ENCODE measurements at places on chromosomes 4 and X.
A peak's percentile ranks its signal among the peaks of the same experiment; 100 is the strongest.

DNA sequence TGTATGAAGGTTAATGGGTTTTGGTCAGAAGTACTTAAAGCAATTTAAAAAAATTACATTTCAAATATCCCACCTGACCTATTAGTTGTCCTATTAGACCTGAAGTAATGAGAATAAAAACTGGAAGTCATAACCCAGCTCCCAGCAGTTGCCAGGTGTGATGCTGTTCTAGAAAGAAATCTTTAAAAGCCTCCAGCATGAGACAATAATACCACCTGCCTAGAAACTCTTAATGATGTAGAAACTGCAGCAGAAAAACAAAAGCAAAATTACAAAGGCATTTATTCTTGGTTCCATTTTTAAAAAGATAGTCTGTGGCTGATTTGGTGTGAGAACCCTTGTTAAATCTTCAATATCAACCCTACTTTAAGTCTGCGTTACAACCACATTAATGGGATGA is 1137.7 kb upstream of the TENM3 start:
- DNase-seq: no peak

DNA sequence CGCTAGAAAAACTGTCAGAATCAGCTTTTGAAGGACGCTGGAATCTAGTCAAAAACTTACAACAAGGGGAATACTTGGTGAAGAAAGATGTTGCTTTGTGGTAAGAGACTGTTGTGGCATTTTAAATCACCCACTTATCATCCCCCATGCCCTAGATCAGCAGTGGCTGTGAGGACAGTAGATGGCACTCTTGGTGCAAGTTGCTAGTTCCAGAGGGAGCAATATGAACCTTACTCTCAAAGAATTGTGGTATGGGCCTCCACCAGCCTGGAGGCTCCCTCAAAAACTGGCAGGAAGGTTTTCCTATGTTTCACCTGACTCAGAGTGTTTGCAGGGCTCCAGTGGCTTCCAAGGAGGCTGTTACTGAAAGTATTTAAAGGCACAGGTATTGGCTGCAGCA is 37.7 kb upstream of the SLC16A2 start:
- no peak for DNase-seq

- no peak for DNase-seq
Measured at GRCh38 chr4:52103319-52103718, 52.2 kb downstream of the SPATA18 start.

DNA sequence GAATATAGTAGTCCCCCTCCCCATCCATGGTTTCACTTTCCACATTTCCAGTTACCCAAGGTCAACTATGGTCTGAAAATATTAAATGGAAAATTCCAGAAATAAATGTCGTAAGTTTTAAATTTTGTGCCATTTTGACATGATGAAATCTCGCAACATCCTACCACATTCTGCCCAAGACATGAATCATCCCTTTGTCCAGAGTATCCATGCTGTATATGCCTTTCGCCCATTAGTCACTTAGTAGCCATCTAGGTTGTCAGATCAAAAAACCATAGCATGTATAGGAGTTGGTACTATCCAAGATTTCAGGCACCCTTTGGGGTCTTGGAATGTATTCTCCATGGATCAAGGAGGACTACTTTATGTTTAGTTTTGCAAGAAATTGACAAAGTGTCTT is 8.3 kb downstream of the PRRG1 start:
- no peak for DNase-seq

DNA sequence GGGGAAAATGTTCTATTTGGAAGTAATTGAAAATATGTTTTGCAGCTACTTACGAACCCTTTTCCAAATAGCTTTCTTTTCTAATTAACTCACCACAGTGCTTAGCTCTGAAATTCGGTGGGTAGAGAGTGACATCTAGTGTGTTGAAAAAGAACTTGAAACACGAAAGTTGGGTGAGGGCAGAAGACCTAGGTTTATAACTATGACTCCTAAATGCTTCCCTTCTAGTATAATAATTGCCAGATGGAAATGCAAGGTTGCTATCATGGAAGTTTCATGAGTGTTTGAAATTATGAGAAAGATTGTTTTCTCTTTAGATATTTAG is 77.3 kb upstream of the NOCT start:
- no peak for DNase-seq

DNA sequence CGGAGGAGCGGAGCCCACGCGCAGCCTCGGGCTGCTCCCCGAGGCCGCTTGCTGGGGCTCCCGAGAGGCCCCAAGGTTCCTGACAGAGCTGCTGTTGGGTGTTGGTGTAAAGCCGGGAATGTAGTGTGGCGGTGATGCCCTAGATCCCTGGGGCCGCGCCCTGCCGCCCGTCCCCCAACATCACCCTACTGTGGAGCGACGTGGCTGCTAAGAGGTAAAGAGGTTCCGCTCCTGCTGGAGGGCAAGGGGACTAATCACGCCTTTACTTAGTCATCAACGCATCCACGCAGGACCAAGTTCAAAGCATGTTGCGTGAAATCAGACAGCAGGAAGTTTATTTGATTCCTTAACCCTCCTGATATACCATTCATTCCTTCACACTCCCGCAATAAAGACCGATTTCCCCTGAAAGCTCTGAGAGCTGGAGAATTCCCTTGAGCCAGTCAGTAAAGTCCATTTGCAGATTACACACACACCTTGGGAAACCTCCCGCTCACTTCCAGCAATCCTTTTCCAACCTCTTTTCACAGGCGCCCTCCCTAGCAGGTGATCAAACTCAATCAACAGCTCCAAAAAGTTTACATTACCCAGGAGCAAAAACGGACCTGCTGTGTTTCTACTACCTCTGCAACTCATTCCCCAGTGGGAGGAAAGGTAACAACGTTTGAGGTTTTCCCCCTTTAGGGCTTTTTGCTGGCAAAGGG is 579 bp upstream of the GABRA2 start:
- DNase-seq: no peak

DNA sequence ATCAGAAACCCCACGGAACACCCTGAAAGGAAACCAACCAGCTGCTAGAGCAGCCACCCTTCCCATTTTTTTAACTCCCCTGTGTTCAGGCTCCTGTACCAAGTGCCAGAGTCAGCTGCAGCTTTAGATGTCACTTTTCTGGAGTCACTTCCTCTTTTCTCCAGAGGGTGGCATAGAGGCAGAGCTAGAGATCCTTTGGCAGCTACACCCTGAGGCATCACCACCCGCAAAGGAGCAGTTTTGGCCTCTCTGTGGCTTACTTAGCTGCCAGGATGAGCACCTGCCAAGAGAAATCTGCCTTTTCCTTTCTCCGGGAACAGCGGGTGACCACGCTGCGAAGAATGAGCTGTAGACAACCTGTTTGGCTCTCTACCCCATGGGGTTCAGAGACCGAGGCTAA is 58.0 kb upstream of the CHRDL1 start:
- DNase-seq: no peak

- DNase-seq: no peak
Measured at GRCh38 chr4:569958-570667, 6.0 kb downstream of the TMEM271 start.

DNA sequence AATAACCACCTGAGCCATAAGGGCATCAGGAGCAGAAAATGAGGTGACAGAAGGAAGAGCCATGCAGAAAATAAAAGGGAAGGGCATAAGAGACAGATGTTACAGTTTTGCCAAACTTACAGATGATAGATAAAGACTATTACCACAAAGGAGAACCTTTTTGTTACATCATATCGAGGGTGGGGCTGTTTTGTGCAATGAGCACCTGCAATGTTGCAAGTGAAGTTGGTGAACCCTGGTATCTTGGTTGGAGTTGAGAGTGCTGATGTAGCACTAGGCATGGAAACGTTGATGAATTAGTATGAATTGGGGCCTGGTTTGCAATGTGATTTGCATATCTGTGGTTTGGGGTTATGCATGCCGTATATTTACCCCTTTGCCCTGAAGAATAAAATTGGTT is 119.8 kb upstream of the TEX13D start:
- peak; percentile 18 for DNase-seq

- DNase-seq: no peak
Measured at GRCh38 chrX:57906790-57907189, 3.5 kb downstream of the ZXDA start.

DNA sequence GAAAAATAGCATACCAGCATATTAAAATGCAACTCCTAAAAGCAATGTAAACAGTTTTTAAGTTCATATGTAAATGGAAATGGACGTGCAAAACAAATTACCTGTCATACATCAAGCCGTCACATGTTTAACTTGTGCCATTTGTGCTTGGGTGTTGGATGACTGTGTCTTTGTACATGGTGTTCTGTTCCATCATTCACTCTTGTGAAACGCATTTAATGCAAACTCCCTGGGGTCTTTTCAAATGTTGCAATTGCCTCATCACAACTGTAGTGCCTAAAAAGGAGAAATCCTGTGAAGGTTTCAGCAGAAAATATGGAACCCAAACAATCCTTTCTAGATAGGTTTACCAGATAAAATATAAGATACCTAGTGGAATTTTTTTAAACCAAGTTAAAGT is 52.4 kb downstream of the PHOX2B start:
- no peak for DNase-seq

GRCh38 chr4:145808021-145808650 is 128.2 kb downstream of the C4orf51 start:
- DNase-seq: no peak

DNA sequence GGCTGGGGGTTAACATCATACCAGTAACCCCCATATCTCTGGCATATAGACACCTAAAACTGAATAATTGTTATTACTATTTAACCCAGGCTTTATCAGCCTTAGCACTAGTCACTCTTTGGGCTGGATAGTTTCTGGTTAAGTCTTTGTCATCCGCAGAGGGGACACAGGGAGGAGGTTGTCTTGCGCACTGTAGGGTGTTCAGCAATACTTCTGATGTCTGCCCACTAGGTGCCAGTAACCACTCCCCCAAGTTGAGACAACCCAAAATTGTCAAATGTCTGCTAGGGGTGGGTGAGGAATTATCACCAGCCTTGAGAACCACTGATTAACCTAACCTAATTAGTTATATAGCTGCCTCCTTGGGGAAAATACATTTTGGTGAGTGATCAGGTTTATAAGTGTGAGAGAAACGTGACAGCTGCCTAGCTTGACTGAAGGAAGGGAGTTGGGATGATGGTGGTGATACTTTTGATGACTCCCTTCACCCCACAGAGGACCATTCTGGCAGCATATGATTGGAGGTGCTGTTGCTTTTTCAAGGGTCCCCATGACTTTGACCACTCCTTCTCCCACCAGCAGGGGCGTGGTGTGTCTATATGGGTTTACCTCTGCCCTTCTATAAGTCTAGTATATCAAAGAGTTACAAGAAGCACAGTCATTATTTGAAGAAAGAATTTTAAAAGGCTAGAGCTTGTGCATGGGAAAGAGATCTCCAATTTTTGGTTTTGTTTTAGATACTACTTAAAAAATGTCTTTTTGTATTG is 140.9 kb downstream of the STIM2 start:
- no peak for DNase-seq

DNA sequence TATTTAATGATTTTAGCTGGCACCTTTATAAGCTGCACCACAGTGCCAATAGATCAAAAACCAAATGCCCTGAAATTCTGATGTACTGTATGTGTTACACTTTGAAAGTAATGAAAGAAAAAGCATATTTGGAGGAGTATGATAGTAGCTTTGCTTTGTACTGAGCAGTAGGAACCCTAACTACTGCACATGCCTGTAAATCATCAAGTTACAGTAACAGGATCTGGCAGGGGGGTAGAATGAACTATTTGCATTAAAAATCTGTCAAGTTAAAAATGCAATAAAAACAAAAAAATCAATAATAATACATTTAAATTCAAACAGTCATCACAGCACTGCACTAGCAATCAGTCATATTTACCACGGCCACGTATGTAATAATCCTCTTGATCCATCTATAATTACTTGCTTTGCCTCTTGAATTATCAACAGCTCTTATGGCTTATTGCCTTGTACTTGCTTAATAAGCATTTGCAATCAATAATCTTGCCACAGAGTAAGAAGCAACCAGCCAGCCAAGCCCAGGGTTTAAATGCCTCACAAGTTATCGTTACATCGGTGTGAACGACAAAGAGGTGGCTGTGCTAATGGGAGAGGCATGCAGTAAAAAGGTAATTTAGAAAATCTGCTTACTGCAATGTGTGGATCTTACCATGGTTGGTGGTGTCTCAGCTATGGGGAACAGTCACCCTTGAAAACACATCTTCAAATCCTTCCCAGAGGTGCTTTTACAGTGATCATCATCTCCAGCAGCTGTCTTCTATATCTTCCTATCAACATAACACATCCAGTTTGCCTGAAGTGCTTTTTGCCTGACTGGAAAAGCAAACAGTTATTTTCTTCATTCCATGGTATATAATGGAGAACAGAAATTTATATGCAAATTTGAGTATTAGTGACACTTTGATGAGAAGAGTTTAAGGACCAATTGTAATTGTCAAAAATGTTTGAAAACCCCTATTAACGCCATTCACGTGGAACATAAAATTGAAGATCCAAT is 1812.1 kb upstream of the ADGRL3 start:
- no peak for DNase-seq

DNA sequence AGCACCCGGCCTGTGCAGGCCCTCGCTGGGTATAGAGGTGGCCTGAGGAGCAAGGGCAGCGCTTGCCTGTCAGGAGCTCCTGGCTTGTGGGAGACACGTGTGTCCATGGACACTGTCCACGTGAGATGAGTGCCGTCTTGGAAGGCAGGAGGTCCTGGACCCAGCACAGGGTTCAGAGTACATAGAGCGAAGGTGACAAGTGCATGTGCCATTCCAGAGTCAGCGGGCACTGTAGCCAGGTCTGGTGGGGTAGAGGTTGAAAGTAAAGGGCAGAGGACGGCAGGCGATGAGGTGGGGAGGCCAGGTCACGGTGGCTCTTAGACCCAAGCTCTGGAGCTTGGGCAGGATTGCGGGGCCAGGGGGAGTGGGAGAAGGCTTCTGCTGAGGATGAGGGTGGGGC is 28.4 kb upstream of the TADA2B start:
- DNase-seq: no peak

GRCh38 chrX:102154218-102154860 is 1.4 kb downstream of the BEX5 start:
- DNase-seq: no peak

DNA sequence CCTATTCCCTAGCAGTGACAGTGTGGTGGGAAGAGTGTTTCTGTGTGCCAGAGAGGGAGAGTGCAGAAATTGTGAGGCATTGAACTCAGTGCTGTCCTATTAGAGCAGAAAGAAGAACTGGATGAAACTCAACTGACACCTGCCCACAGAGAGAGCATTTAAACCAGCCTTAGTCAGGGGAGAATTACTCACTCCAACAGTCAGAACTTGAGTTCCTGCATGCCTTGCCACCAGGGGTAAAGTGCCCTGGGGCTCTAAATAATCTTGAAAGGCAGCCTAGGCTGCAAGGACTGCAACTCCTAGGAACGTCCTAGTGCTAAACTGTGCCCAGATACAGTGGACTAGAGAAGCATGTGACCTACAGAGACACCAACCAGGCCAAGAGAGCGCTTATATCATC is 12.8 kb downstream of the CYSLTR1 start:
- DNase-seq: no peak

- DNase-seq: no peak
Measured at GRCh38 chr4:14465507-14465906, 536.8 kb upstream of the CPEB2 start.

GRCh38 chr4:57462843-57463242 is 352.7 kb upstream of the IGFBP7 start:
- no peak for DNase-seq
